Naive thymus-derived CD8-positive, alpha-beta T cell (primary cell): ENCODE measurements at places on chromosomes 13 and 19. TPM values are rescaled to one million over a fixed set of nuclear protein-coding genes. Genes with fewer than 3 reads are reported as not detected.
A peak's percentile ranks its signal among the peaks of the same experiment; 100 is the strongest.

Gene MBD3L2
- total RNA-seq = not detected

GRCh38 chr19:42284591-42285341 is 15.7 kb downstream of the CIC start:
- H3K27ac ChIP-seq = peak overlapping the region; percentile 95
- no peaks in the 10 kb centered on the region for H3K27me3 ChIP-seq
- no peaks in the 10 kb centered on the region for H3K36me3 ChIP-seq
- H3K4me3 ChIP-seq = peak overlapping the region; percentile 96
- H3K4me1 ChIP-seq = peaks cover 21% of the 10 kb centered on the region

Gene PRTN3
- not detected for total RNA-seq

DNA sequence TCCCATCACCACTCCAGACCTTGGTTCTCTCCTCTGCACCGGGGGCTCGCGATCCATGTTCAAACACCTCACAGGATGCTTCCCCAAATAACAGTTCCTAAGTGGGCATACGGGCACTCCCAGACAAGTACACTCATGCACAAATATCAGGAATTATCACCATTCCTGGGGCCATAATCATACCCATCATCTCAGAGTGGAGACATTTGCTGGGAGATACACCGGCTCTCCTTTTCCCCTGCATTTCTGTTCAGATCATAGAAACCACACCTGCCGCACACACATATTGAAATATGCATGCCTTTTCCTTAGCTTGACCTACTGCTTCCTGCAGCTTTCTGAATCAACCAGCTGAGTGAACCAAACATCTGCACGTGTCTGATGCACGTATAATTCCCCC is 33.9 kb upstream of the MBNL2 start:
- no peak overlapping the region for H3K27ac ChIP-seq
- DNase-seq = no peak
- no peaks in the 10 kb centered on the region for H3K27me3 ChIP-seq
- H3K4me3 ChIP-seq = no peak overlapping the region
- H3K36me3 ChIP-seq = no peaks in the 10 kb centered on the region

DNA sequence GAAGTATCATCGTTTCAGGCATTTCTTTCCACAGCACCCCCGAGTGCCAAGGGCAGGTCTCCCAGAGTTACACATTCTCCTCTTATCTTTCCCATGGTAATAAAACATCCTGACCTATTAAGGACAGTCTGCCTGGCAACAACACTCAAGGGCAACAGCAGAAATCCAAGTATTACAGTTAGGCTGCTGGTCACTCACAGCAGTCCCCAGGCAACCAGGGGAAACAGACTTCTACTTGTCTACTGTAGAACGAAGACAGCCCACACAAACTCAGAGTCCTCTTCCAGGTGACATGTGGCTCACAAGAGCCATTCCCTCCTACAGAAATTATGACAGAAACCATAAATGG is 24.3 kb downstream of the RCBTB1 start:
- no peaks in the 10 kb centered on the region for H3K27me3 ChIP-seq
- peak overlapping the region; percentile 37 for H3K4me3 ChIP-seq
- H3K36me3 ChIP-seq = peaks cover 5% of the 10 kb centered on the region

Gene NLRP4
- total RNA-seq = not detected

Gene KLK6
- not detected for total RNA-seq

- peaks cover 33% of the 10 kb centered on the region for H3K4me1 ChIP-seq
- H3K27me3 ChIP-seq = no peaks in the 10 kb centered on the region
- no peak overlapping the region for H3K4me3 ChIP-seq
- DNase-seq = no peak
- H3K27ac ChIP-seq = no peak overlapping the region
Measured at GRCh38 chr13:114070098-114070799, 62.2 kb downstream of the RASA3 start.

Gene CLEC17A
- 4.3 TPM for total RNA-seq

Gene CEACAM8
- not detected for total RNA-seq

DNA sequence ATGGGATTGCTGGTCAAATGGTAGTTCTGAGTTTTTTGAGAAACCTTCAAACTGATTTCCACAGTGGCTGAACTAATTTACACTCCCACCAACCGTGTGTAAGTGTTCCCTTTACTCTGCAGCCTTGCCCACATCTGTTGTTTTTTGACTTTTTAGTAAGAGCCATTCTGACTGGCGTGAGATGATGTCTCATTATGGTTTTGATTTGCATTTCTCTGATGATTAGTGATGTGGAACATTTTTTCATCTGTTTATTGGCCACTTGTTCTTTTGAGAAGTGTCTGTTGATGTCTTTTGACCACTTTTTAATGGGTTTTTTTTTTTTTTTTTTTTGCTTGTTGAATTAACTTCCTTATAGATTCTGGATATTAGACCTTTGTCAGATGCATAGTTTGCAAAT is 4.3 kb downstream of the CAB39L start:
- no peaks in the 10 kb centered on the region for H3K27me3 ChIP-seq
- DNase-seq = no peak
- H3K36me3 ChIP-seq = no peaks in the 10 kb centered on the region
- no peak overlapping the region for H3K4me3 ChIP-seq

- peaks cover 9% of the 10 kb centered on the region for H3K27me3 ChIP-seq
- no peak for DNase-seq
- no peaks in the 10 kb centered on the region for H3K36me3 ChIP-seq
- no peaks in the 10 kb centered on the region for H3K4me1 ChIP-seq
- H3K4me3 ChIP-seq = no peak overlapping the region
Measured at GRCh38 chr13:21744149-21744548, 73.3 kb downstream of the FGF9 start.

Gene TMEM238
- total RNA-seq = 10.0 TPM

Gene ZNF85
- 12.5 TPM for total RNA-seq

Gene ATXN8OS
- not detected for total RNA-seq

DNA sequence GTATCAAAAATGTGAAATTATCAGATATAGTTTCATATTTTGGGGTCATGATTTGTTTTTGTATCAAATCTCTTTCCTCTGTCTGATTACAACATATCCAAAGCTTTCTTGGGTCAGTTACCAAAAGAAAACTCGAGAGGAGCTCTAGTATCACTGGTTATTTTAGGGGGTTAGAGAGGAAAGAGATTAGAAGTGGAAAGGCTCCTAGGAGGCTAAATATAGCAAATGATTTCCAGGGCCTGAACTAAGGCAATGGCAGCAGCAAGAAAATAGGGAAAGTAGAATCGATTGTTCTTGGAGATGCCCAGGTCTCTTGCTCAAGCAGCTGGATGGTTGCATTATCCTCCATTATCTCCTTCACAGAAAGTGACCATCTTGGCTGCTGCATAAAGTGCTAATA is 72.9 kb downstream of the NHLRC3 start:
- no peaks in the 10 kb centered on the region for H3K4me1 ChIP-seq
- DNase-seq = no peak
- H3K4me3 ChIP-seq = no peak overlapping the region
- H3K27me3 ChIP-seq = peaks cover 17% of the 10 kb centered on the region
- no peak overlapping the region for H3K27ac ChIP-seq

- H3K27ac ChIP-seq = peak overlapping the region; percentile 80
- no peak for DNase-seq
- H3K36me3 ChIP-seq = peaks cover 10% of the 10 kb centered on the region
- no peaks in the 10 kb centered on the region for H3K27me3 ChIP-seq
- no peak overlapping the region for H3K4me3 ChIP-seq
- H3K4me1 ChIP-seq = peaks cover 9% of the 10 kb centered on the region
Measured at GRCh38 chr19:5287066-5287465, 53.5 kb downstream of the PTPRS start.

Gene ZNF296
- 2.4 TPM for total RNA-seq

DNA sequence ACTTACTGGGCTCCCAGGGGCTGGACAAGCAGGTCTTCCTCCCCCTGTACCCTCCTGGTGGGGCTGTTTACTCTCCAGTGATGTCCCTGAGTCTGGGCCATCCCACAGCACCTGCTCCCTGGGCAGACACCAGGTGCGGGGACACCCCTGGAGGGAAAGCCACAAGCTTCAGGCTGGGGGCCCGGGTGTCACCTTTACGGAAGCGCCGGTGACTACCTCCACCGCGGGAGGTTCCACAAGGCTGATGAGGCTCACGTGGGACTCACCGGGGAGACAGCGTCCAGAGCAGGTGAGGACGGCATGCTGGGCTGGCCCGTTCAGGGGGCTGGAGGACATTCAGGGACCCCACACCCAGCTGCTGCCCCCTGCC is 24.9 kb downstream of the NFILZ start:
- peak; percentile 44 for DNase-seq

GRCh38 chr13:90070362-90070761 is 1277.1 kb upstream of the MIR17HG start:
- no peaks in the 10 kb centered on the region for H3K27me3 ChIP-seq
- no peak for DNase-seq
- H3K4me1 ChIP-seq = no peaks in the 10 kb centered on the region
- no peak overlapping the region for H3K27ac ChIP-seq
- H3K36me3 ChIP-seq = no peaks in the 10 kb centered on the region

Gene CASP14
- not detected for total RNA-seq

DNA sequence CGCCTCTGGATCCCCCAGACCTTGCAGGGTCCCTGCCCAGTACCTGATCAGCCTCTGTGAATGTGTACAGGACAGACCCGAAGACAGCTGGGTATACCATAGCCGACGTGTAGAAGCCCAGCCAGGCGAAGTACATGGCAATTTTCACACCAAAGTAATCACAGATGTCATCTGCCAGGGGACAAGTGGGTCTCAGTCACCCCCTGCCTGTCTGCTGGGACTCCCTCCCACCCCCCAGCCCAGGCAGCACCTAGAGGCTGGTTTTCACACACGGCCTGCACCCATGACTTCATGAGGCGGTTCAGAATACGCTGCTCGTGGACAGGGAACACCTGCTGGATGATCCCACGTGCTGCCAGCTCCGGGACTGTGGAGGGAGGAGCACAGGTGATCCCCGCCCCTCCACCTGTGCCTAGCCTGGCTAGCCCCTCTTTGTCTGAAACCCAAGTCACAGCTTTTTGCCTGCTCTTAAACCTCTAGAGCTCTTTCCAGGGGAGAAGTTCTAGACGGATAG is 3.6 kb downstream of the ANO8 start:
- no peaks in the 10 kb centered on the region for H3K27me3 ChIP-seq
- DNase-seq = no peak
- H3K36me3 ChIP-seq = no peaks in the 10 kb centered on the region
- H3K4me1 ChIP-seq = peaks cover 32% of the 10 kb centered on the region
- H3K27ac ChIP-seq = peak overlapping the region; percentile 22
- H3K4me3 ChIP-seq = peak overlapping the region; percentile 78

Gene JUND
- 181 TPM for total RNA-seq

GRCh38 chr19:33879818-33880575 is 83.3 kb downstream of the KCTD15 start:
- peaks cover 6% of the 10 kb centered on the region for H3K4me1 ChIP-seq
- DNase-seq = no peak
- H3K27me3 ChIP-seq = peaks cover 23% of the 10 kb centered on the region
- no peak overlapping the region for H3K27ac ChIP-seq
- H3K36me3 ChIP-seq = no peaks in the 10 kb centered on the region
- H3K4me3 ChIP-seq = no peak overlapping the region

DNA sequence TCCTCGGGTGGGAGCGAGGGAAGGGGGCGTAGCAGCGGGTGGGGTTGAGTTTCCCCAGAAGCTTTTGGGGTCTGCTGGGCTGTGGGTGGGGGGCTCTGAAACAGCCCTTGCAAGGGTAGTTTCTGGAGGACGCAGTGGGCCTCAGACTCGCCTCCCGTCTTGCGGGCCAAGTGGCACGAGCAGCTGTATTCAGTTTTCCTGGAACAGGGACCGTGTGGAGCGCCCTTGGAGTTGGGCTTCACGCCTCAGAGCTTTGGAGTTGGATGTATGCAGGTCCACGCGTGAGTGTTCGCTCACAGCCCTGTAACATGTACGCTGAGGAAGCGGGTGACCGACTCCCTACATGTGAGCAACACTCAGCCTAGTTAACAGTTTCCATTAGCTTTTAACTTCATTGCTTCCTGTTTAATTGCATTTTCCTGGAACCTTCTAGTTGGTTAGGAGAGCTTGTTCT is 603 bp downstream of the TM9SF2 start:
- H3K36me3 ChIP-seq = peaks cover 10% of the 10 kb centered on the region
- H3K27me3 ChIP-seq = no peaks in the 10 kb centered on the region
- DNase-seq = no peak
- peak overlapping the region; percentile 99 for H3K27ac ChIP-seq
- H3K4me1 ChIP-seq = peaks cover 90% of the 10 kb centered on the region
- H3K4me3 ChIP-seq = peak overlapping the region; percentile 100

Gene ZNF492
- 1.0 TPM for total RNA-seq

GRCh38 chr13:27403203-27403678 is 21.2 kb upstream of the GTF3A start:
- DNase-seq = no peak
- H3K27ac ChIP-seq = no peak overlapping the region
- H3K4me1 ChIP-seq = no peaks in the 10 kb centered on the region
- no peaks in the 10 kb centered on the region for H3K36me3 ChIP-seq
- peaks cover 4% of the 10 kb centered on the region for H3K27me3 ChIP-seq

Gene DMRTC2
- total RNA-seq = not detected

DNA sequence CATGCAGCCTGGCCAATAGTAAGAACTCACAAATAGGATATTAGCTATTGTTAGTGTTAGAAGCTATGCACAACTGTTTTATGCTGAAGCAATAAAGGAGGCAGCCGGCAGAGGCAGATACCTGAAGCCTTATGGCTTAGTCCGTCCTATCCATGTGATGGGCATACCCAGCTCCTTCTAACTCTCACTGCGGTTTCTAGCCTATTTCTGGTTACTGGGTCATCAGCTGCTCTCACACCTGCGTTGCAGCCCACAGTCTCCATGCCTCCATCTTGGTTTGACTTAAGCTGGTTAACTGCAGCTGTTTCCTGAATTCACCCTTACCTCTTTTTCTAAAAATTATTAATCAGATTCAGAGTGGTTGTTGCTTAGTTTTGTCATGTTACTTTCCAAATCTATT is 40.5 kb upstream of the CNMD start:
- H3K27me3 ChIP-seq = peaks cover 10% of the 10 kb centered on the region
- no peaks in the 10 kb centered on the region for H3K4me1 ChIP-seq
- DNase-seq = no peak
- no peak overlapping the region for H3K27ac ChIP-seq
- H3K4me3 ChIP-seq = no peak overlapping the region

Gene SYCN
- not detected for total RNA-seq

Gene EHD2
- total RNA-seq = not detected

DNA sequence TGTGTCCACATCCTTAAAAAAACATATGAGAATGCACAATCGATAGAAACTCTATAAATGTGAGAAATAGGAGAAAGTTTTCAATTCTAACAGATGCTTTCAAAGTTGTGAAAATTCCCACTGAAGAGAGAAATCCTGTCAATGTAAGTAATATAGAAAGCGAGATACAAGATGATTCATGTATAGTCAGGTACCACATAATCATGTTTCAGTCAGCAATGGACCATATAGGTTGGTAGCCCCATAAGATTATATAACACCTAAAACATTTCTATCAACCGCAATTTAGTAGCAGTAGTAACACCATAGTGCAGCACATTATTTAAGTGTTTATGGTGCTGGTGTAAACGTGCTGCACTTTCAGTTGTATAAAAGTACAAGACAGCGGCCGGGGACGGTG is 18.5 kb downstream of the ZNF791 start:
- H3K4me3 ChIP-seq = no peak overlapping the region
- peaks cover 67% of the 10 kb centered on the region for H3K36me3 ChIP-seq
- no peak for DNase-seq
- no peak overlapping the region for H3K27ac ChIP-seq

Gene GNG8
- not detected for total RNA-seq

- H3K27me3 ChIP-seq = no peaks in the 10 kb centered on the region
- no peak overlapping the region for H3K4me3 ChIP-seq
- H3K4me1 ChIP-seq = no peaks in the 10 kb centered on the region
Measured at GRCh38 chr13:45162194-45162593, 38.7 kb downstream of the KCTD4 start.
